ENCODE measurements at places on chromosomes 1 and 21.

- peak; percentile 82 for DNase-seq
Measured at GRCh38 chr1:156160743-156161171, 7.4 kb downstream of the SEMA4A start.

DNA sequence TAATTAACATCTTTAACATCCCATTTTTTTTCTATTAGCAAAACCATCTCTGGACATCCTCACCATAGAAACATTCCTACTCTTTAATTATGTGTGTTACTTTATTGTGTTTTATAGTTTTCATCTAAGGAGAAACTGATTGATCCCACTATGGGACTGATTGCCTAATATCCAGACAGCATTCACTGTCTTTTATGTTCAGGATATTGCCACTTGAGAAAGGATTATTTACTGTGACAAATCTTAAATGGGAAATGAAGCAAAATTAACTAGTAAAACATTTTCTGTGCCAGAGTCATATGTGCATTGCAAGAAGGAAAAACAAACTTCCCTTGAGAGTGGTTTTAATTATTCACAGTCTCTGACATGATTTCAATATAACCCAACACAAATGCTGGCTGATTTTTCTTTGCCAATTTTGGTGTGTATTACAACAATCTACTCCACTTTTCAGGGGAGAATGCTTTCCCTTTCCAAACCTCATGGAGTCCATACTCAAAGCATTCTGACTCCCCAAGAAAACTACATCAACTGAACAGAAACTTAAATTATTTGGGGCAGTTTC is 15.8 kb upstream of the RGS13 start:
- no peak for DNase-seq

- DNase-seq = no peak
Measured at GRCh38 chr1:223288826-223289225, 75.2 kb downstream of the SUSD4 start.

GRCh38 chr1:179742717-179743678 is at the start of gene FAM163A:
TSS of gene FAM163A (plus strand) at chr1:179743291. CDS start at chr1:179813098, 69,807 bp downstream.
- no peak for DNase-seq

DNA sequence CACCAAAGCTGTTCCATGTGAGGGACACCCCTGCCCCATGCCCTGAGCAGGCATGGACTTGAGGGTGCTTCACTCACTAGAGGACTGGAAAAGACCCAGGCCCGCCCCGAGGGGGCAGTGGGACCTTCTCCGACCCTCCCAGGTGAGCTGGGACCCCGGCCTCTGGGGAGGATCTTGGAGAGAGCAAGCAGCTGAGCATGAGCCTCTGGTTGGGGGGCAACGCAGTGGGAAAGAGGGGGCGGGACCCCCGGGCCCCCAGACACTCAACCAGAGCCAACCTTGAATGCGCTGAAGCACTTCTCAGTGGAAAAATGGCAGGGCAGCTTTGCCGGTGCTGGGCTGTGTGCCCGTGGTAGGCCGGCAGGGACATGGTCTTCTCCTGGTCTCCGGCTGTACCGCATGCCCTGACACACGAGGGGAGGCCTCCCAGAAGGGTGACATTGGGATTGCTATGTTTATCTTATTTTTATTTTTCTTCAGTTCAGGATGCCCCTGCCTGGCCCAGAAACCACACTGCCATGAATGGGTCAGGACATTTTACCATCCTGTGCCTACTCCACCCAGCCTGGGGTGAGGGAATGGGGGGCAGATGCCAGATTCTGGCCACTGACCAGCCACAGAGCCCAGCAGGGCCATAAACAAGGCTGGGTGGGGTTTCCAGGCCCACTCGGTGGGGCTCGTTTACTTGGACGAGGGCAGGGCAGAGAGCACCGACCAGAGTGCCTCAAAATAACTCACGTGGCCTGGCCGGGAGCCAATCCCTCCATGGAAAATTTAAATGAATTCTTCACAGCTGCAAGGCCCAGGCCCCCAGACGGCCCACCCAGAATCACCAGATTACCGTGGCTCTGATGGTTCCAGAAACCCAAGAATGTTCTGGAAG is 17.2 kb upstream of the LAPTM5 start:
- no peak for DNase-seq

GRCh38 chr1:240455228-240455821 is 156.6 kb downstream of the GREM2 start:
- DNase-seq = peak; percentile 8

- no peak for DNase-seq
Measured at GRCh38 chr1:90561911-90562310, 155.2 kb downstream of the BARHL2 start.

GRCh38 chr1:186301448-186301847 is 73.6 kb downstream of the TPR start:
- DNase-seq = peak; percentile 49

DNA sequence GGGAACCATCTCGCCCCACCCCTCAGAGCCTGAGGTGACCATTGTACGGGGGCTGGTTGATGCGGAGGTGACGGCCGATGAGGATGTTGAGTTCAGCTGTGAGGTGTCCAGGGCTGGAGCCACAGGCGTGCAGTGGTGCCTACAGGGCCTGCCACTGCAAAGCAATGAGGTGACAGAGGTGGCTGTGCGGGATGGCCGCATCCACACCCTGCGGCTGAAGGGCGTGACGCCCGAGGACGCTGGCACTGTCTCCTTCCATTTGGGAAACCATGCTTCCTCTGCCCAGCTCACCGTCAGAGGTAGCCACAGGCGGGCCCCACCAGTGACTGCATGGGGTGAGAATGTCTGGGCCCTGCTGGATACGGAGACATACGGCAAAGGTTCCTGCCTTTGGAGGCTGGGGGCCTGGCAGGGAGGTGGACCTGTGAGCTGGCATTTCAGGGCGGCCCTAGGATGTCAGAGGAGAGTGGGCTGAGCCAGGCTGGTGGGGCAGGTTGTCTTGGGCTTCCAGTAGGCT is 98.5 kb downstream of the TRIM11 start:
- DNase-seq = no peak

DNA sequence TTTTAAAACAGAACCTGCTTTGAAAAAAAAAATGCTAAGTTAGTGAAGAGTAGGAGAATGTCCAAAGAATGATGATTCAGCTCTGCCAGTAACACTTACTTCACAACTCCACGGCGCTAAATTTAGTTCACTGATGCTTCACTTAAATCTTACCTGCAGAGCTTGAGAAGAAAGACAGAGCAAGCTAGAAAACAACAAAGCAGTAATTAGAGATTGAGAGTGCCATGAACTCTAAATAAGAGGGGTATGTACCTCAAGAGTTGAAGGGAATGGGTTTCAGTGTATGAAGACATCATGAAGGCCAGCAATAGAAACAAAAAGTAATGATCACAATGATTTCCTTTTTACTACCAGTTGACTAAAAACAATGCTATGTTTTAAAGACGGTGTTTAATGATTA is 32.8 kb downstream of the EPRS1 start:
- DNase-seq = no peak

GRCh38 chr1:113630340-113631327 is 128.7 kb downstream of the PHTF1 start:
- no peak for DNase-seq

DNA sequence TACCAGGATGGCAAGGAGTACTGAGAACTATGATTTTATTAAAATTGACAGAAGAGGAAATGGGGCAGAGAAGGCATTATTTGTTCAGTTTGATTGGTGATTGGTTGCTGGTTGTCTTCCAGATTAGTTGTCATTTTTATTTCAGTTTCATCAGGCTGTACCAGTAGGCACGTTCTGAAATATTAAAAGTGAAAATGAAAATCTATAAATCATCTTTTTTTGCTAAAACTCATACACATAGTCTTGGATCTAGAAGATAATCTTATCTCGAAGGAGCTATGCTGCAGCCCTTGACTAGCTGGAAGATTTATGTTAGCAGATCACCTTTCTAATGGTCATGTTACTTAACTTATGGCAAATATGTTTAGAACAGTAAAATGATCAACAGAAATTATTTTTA is 29.0 kb downstream of the NEK7 start:
- no peak for DNase-seq

GRCh38 chr1:202203238-202204039 is 9.8 kb downstream of the LGR6 start:
- DNase-seq = no peak

DNA sequence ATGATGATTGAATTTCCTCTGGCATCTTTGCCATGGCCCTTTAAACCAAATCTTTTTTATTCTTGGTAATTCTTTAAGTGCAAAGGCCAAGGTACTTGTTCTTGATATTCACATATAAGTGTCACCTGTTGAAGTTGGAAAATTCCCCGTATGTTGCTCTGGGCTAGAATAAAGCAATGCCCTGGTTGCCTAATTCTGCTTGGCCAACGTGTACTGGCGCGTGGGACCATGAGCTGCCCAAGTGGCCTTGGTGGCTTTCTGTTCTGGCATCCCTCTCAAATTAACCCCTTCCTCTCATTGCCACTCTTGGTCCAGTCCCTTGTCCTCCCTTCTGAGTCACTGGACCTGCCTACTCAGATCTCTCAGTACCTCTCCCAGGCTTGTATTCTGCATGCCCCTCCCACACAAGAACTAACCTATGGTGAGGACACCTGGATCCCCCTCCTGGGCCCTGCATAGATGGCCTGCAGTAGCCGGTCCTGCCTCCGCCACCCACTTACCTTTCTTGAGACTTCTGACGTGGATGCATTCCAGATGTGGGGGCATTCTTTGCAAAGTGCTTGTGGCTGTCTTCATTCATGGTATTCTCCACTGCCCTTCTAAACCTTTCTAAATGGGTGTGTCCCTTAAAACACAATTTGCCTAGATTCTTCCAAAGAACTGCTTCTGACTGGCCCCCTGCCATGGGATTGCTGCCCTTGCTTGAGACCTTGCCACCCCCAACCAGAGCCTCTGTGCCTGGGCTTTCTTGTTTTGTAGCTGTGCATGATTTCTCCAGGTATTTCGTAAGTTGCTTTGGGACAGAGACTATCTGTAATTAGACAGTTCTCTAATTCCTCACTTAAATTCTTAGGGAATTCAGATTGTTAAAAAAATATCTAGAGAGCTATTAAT is 152.4 kb downstream of the GALNT2 start:
- DNase-seq = no peak

GRCh38 chr1:240344918-240345317 is 253.2 kb downstream of the FMN2 start:
- no peak for DNase-seq

DNA sequence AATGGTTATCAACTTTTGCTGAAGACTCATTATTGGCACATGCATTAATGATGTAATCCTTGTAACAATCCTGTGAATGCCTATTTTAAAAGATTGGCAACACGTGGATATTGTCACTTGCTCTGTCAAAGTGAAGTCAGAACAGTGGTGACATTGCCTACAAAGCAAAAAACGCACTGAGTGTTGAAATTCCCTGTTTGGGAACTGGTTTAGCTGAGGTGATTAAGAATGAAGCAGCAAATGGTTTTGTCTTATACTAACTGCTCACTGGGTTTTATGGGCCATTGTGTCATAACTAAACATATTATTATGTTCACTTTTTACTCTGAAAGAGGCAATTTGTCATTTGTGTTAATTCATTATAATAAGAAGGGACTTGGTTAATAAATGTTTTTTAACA is 11.3 kb downstream of the OR14A16 start:
- DNase-seq = no peak

DNA sequence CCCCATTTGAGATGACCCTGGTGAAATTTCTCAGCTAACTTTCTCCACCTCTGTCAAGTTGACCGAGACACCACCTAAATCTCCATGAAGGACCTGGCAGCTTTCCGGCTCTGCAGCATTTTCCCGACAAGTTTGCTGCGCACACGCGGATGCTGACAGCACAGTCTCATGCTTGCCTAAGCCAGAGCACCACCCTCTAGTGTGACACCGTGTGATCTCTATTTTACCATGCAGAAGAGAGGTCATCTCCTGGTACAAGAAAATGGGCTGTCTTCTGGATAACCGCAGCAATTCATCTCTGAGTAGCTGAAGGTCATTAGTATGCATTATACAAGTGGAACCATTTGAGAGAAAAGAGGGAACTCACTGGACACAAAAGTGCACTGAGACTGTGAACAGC is 38.9 kb upstream of the H6PD start:
- no peak for DNase-seq

DNA sequence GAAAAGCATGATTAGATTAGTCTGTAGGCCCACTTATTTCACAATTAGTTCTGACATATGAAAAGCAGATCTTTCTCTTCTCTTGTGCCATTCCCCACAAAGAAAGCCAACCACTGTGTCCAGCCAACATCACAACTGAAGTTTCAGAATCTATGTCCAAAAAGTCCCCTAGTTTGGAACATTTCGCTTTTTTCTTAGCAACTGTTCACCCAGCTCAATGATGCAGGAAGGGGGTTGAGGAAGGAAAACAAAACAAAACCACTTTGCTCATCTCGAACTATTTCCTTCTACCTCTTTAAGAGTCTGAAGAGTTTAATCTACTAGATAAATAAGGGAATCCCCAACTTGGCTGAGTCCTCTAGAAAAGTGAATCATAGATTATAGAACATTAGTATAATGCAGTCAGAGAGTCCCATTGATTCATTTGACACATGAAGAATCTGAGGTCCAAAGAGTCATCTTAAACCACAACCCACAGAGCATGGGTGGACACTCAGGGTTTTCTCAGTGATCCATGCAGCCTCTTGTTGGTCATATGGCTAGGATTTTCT is 159.3 kb upstream of the SGIP1 start:
- DNase-seq = peak; percentile 26

DNA sequence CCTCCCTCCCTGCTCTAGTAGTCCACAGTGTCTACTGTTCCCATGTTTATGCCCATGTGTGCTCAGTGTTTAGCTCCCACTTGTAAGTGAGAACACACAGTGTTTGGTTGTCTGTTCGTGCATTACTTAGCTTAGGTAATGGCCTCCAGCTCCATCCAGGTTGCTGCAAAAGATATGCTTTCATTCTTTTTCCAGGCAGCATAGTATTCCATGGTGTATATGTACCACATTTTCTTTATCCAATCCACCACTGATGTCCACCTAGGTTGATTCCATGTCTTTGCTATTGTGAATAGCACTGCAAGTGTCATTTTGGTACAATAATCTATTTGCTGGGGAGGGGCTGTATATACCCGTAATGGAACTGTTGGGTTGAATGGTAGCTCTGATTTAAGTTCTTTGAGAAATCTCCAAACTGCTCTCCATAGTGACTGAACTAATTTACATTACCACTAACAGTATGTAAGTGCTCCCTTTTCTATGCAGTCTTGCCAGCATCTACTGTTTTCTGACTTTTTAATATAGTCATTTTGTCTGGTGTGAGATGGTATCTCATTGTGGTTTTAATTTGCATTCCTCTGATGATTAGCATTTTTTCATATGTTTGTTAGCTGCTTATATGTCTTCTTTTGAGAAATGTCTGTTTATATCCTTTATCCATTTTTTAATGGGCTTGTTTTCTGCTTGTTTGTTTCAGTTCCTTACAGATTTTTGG is 191.9 kb upstream of the DMRTA2 start:
- DNase-seq = no peak

DNA sequence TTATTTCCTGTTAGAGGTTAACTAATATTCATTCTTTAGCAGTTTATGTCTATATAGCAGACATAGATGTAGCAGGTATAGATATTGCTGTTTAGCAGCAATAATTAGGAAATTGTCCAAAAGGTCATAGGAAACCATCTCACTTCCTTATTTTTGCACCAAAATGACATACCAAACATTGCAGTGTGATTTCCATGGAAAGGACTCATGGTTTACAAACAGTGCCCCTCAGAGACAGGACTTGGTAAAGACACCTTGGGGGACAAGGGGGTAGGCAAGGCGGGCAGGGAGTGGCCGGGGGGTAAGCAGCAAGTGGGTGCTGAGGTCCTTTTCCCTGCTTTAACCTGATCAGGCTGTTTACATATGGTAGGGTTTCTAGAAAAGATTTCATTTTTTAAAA is 30.5 kb downstream of the BATF3 start:
- no peak for DNase-seq

GRCh38 chr1:62437273-62437940 is 558 bp downstream of the USP1 start:
- DNase-seq = peak; percentile 49

All from CD4-positive, alpha-beta T cell treated with Interleukin-17A for 4 hours (primary cell).